ENCODE measurements at places on chromosomes 16 and 17. TPM values are rescaled to one million over a fixed set of nuclear protein-coding genes. Genes with fewer than 3 reads are reported as not detected.

Gene PTX4
- total RNA-seq: not detected

Gene SHPK
- total RNA-seq: 23.0 TPM

Gene THRA
- 55.4 TPM for total RNA-seq

Gene GNG13
- not detected for total RNA-seq

Gene SMCR8
- total RNA-seq: 19.1 TPM

Gene CTRB2
- not detected for total RNA-seq

Gene TSNAXIP1
- total RNA-seq: not detected

Gene KDM8
- 6.3 TPM for total RNA-seq

Gene SLC4A1
- total RNA-seq: not detected

Gene SLC52A1
- total RNA-seq: 6.0 TPM

Gene VASN
- total RNA-seq: 18.7 TPM

Gene KRTAP4-6
- not detected for total RNA-seq

Gene CMTM1
- total RNA-seq: 2.0 TPM

Gene HLF
- 11.0 TPM for total RNA-seq

Gene RHBDL1
- 1.8 TPM for total RNA-seq

Gene TEX14
- not detected for total RNA-seq

Gene GJC1
- total RNA-seq: 16.7 TPM

Gene CCL23
- total RNA-seq: not detected

Gene HOXB8
- total RNA-seq: 13.1 TPM

Gene KCNH4
- not detected for total RNA-seq
